ENCODE measurements at places on chromosomes 7 and 10.

- DNase-seq, result no peak
Observed at GRCh38 chr7:113812591-113813255, 106.1 kb downstream of the PPP1R3A start.

DNA sequence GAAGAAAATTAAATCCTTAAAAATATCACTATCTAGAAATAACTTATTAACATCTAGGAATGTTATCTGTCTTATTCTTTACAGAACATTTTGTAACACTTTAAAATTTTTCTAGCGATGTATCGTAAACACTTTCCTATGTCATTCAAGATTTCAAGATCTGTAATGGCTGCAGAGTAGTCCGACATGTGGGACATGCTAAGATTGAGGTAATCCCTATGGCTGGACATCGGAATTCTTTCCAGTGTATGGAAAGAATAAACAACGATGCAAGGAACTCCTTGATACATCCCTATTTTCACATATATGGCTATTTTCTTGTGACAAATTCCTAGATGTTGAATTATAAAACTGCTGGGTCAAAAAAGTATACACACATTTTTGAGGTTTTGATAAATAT lies 37.5 kb downstream of the GNA12 start:
- DNase-seq, result no peak

DNA sequence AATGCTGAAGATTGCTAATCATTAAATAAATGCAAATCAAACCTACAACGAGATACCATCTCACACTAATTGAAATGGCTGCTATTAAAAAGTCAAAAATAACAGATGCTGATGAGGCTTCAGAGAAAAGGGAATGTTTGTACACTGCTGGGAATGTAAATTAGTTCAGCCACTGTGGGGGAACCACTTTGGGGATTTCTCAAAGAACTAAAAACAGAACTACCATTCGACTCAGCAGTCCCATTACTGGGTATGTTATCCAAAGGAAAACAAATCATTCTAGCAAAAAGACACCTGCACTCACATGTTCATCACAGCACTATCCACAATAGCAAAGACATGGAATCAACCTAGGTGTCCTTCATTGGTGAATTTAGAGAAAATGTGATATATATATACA lies 379.0 kb upstream of the CNTNAP2 start:
- DNase-seq, result no peak

DNA sequence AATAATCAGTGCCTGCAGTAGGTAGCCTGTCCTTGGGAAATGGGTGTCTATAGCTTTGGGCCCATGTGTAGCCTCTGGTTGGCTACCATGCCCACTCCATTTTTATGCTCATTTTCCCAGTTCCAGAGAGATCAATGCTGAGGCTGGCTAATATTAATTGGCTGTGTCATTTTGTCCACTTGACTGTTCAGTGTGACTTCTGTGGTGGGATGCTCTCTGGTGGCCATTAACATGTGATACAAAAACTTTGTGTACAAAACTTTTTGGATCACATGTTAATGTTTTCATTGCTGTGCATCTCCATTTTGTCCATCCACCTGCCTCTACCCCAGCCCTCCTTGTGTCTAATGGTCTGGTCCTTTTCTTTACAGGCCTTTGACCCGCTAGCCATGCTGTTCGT lies 22.7 kb downstream of the VIM start:
- no peak for DNase-seq

- no peak for DNase-seq
Observed at GRCh38 chr7:105178928-105179541, 165.0 kb downstream of the KMT2E start.

DNA sequence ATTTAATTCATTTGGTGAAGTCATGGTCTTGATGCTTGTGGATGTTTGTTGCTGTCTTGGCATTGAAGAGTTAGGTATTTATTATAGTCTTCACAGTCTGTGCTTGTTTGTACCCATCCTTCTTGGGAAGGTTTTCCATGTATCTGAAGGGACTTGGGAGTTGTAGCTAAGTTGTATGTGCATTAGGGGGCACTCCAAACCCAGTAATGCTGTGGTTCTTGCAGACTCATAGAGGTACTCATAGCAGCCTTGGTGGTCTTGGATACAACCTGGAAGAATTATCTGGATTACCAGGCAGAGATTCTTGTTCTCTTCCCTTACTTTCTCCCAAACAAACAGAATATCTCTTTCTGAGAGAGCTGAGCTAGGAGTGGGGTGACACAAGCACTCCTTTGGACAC lies 93.2 kb downstream of the ADCYAP1R1 start:
- DNase-seq, result no peak

DNA sequence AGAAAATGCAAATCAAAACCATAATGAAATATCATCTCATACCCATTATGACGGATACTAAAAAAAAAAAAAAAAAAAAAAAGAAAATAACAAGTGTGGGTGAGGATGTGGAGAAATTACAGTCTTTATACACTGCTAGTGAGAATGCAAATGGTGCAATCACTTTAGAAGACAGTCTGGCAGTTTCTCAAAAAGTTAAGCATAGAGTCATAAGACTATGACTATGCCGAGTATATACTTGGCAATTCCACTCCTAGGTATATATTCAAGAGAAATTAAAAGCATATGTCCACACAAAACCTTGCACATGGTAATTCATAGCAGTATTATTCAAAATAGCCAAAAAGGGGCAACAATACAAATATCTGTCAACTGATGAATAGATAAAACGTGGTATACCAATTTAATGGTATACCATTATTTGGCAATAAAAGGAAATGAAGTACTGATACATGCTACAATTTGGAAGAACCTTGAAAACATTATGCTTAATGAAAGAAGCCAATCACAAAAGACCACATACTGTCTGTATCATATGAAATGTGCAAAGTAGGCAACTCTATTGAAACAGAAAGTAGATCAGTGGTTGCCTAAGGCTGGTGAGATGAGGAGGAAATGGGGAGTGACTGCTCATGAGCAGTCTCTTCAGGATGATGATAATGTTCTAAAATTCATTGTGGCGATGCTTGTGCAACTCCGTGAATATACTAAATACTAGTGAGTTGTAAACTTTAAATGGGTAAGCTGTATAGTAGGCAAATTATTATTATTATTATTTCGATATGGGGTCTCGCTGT lies 90.1 kb upstream of the NANOS1 start:
- no peak for DNase-seq

- DNase-seq, result no peak
Observed at GRCh38 chr7:29607259-29607658, 43.6 kb downstream of the PRR15 start.

DNA sequence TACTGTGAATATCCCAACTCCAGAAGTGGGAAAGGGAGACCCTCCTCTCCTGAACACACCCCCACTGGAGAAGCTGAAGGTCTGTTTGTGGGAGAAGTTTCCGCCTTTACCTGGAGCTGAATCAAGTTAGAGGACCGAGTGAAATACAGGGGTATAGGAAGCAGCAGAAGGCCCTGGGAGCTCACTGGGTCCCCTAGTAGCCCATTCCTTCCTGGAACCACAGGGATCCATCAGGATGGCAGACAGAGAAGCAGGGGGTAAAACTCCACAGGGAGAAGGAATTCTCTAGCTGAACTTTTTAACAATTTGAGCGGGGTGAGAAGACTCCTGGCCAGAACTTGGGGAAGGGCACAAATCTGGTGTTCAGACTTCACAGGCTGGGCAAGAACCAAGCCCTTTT lies 275.8 kb downstream of the GRID1 start:
- DNase-seq, result no peak

- DNase-seq, result peak; percentile 87
Observed at GRCh38 chr7:73770002-73770859, at the start of gene CLDN3. Gene CLDN3, minus strand, starts transcription at chr7:73770270. Its CDS starts 221 bp downstream, at chr7:73770049.

DNA sequence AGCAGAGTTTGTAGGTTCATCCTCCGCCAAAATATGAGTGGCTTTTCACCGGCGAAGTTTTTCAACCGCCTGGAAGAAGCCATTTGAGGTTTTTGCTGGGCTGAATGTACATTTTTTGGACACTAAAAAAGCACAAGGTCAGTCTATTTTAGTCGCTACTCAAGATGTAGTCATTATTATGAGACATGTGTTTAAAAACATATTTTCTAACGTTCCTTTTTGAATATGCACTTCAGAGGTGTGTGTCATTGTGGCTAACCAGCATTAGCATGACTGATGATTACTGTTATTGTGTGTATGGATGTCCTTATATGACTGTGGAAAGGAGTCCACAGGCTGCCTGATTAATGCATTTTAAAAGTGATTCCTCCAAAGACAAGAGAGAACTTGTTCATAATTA lies 605.4 kb downstream of the INHBA start:
- no peak for DNase-seq

GRCh38 chr7:36167403-36168050 lies 14.5 kb downstream of the EEPD1 start:
- DNase-seq, result no peak

DNA sequence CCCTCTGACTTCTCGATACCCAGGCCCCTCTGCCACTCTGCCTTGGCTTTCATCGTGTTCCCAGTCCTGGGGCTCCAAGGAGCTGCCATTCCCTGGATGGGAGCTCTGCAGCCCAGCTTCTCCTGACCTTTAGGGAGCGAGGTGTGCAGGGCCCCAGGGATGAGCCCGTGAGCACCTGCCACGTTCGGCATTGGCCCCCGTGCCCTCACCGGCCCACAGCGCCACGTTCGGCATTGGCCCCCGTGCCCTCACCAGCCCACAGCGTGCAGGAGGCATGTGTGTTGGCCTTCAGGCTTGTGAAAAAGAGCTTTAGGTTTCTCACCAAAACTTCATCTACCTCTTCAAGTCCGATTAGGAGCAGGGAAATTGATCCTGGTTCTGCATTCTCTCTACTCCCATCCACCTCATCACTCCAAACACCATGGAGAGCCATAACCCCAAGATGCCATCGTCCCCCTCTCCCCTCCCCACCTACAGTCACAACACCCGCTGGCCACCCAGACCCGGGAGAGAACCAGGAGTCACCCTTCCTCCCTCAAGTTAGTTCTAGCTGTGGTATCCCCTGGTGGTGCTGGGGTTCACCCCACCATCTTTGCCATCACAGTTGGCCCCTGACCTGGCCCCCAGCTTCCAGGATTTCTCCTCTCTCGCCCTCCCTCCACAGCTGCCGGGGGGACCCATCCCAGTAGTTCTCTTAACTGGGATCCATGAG lies 119.4 kb upstream of the NPS start:
- no peak for DNase-seq

- DNase-seq, result no peak
Observed at GRCh38 chr10:49076741-49077521, 38.4 kb downstream of the VSTM4 start.

- DNase-seq, result peak; percentile 81
Observed at GRCh38 chr7:8442814-8443304, 9.4 kb downstream of the NXPH1 start.

- DNase-seq, result no peak
Observed at GRCh38 chr7:27802999-27803398, 63.0 kb downstream of the TAX1BP1 start.

- DNase-seq, result no peak
Observed at GRCh38 chr7:37726016-37726415, 42.5 kb downstream of the GPR141 start.

- DNase-seq, result no peak
Observed at GRCh38 chr7:151351967-151352366, 10.4 kb downstream of the NUB1 start.

- no peak for DNase-seq
Observed at GRCh38 chr10:53256623-53257022, 484.0 kb upstream of the MBL2 start.

DNA sequence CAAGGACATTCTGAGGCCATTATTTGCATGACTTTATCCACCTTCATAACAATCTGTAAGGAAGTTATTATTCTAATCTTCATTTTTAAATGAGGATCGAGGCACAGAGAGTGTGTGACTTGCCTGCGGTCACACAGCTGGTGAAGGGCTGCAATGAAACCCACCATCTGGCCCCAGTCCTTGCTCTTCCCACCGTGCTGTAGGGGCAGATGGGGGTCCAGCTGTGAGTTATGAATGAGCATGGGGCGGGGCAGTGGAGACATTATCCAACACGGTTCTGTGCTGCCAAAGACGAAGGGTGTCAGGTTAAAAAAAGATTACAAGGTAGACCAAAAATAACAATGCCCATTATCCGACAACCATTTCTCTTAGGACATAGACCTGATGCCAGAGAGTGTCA lies 417.5 kb upstream of the MGMT start:
- DNase-seq, result no peak

Measured in renal pelvis (tissue), 12 donors.